Lung (tissue), 17 donors: ENCODE measurements at places on chromosomes 7 and 10. TPM values are rescaled to one million over a fixed set of nuclear protein-coding genes. Genes with fewer than 3 reads are reported as not detected.

The HPSE2 gene
- total RNA-seq = 47.3 TPM

The PDAP1 gene
- total RNA-seq = 96.6 TPM

DNA sequence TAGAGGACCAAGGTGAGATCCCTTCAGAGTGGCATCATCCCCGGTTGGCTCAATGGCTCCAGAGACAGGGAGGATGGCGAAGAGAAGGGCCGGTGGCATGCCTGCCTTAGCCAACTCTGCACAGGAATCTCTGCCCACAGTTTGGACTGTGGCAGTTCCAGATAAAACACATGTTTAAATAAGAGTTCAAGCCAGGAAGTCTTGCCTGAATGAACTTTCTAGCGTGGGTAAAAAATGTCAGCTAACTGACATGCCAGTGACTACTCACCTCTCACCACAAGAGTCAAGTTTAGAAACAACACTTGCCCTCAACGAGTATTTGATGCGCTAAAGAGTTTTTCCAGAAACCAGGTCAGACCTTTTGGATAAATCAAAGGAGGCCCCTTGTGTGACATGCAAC lies 3.0 kb downstream of the NOD1 start:
- no peak for DNase-seq

DNA sequence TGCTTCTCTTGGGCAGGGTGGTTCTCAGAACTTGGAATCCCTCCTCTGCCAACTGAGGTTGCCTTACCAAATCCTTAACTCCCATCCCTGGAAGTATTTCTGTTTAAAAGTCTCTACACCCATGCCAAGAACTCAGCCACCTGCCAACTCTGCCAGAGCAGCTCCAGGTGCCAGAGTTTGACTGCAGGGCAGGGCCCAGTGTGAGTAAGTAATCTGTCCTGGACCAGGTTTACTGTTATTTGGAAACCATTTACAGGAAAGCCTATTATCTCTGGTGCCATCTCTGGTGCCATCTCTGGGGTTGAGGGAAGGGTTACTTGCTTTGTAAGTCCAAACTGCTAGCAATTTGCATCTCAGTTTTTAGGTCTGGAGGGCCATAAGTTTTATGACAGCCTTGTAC lies 2.5 kb downstream of the TSPAN15 start:
- no peak for DNase-seq

DNA sequence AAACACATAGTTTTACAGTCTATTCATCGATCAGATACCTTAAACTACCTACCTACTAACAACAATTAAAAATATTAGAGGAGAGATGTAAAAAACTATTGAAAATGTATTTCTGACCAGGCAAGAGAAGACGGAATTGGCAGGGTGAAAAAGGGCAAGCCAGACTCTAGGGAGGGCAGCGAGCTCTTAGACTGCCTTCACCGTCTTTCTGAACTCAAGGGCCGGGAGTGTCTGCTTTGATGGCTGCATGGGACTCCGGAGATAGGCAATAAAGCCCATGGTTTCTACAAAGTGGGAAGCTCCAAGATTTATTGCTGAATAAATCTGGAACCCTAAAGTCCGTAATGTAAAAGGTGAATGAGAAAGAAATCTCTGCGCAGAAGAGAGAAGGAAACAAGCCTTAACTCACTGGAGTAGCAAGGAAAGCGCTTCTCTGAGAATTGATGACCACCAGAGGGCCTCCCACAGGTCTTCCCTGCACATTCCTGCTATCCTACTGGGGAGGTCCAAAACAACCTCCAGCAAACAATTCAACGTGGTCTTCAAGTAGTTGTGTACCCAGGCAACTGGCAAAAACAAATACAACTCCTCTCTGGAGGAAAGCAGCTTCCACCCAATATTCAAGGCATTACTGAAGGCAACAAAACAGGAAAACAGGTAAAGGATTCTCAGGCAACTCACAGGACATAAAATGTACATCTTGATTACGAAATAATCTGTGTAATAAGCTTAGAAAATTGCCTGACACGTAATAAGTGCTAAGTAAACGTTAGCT lies 181.3 kb downstream of the SDK1 start:
- DNase-seq = peak; percentile 60

GRCh38 chr7:86867163-86867762 lies 192.2 kb downstream of the ELAPOR2 start:
- DNase-seq = no peak
